ENCODE measurements at places on chromosomes 12 and 14. TPM values are rescaled to one million over a fixed set of nuclear protein-coding genes. Genes with fewer than 3 reads are reported as not detected.

ALG10B gene
- total RNA-seq, result 1.7 TPM

PTGDR gene
- not detected for total RNA-seq

TPH2 gene
- total RNA-seq, result not detected

OR6C65 gene
- not detected for total RNA-seq

GRCh38 chr12:124715121-124715990 lies 147.9 kb upstream of the NCOR2 start:
- peak; percentile 35 for DNase-seq

- no peak for DNase-seq
Measured at GRCh38 chr14:60640859-60641741, 8.2 kb downstream of the SIX1 start.

DNA sequence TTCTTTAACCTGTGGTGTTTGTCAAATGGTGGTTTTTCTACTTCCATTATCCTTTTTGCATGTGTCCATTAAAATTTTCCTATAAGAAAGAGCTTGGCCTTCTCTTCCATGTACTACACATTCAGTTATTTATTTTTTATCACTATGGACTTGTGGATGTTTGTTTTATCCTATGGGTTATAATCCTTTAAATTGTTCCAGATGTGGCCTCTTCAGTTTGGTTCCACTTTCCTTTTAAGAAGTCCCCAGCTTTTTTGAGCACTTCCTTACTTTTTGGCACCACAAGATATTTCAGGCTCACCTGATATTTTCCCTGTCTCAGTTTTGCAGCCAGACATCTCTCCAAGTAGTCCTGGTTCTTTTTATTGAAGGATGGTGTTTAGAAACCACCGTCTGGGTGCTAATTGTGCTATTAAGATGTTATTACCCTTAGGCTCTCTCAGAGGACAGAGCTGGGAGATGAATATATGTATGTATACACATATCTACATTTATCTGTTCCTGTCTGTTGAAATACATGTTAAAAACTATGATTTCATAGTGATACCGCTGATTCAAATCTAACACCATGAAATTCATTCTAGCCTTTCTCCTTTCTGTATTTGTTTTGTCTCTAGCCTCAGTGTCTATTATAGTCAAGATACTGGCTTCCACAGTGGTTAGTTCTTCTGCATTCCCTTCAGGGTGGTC lies 408.5 kb upstream of the RGS6 start:
- DNase-seq, result peak; percentile 21

- DNase-seq, result peak; percentile 83
Measured at GRCh38 chr12:7093892-7094291, 1.6 kb upstream of the C1R start.

DNA sequence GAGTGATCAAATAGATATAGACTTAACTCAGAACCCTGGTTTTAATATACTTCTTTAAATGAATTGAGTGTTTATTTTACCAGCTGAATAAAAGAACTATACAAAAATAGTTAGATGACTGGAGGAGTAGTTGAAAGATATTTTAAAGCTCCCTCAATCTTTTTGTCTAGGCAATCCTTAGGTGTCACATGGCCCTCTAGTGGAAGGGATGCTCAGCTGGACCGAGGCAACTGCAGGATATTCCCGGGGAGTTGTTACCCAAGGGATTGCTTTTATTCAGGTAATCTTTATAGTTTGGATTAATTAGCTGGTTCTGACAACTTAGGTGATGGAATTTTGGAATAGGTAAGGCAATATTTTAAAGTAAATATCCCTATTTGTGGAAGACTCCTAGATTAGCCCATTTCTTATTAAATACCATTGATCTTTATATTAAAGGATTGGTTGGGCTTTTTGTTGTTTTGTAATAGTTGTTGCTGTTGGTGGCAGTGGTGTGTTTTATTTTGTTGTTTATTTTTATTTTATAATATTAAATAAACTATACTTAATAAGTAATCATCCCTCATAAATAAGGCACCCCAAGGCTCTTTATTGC lies 57.1 kb downstream of the ZDHHC17 start:
- DNase-seq, result peak; percentile 68

GRCh38 chr12:117311-117710 lies 50.7 kb downstream of the IQSEC3 start:
- no peak for DNase-seq

DNA sequence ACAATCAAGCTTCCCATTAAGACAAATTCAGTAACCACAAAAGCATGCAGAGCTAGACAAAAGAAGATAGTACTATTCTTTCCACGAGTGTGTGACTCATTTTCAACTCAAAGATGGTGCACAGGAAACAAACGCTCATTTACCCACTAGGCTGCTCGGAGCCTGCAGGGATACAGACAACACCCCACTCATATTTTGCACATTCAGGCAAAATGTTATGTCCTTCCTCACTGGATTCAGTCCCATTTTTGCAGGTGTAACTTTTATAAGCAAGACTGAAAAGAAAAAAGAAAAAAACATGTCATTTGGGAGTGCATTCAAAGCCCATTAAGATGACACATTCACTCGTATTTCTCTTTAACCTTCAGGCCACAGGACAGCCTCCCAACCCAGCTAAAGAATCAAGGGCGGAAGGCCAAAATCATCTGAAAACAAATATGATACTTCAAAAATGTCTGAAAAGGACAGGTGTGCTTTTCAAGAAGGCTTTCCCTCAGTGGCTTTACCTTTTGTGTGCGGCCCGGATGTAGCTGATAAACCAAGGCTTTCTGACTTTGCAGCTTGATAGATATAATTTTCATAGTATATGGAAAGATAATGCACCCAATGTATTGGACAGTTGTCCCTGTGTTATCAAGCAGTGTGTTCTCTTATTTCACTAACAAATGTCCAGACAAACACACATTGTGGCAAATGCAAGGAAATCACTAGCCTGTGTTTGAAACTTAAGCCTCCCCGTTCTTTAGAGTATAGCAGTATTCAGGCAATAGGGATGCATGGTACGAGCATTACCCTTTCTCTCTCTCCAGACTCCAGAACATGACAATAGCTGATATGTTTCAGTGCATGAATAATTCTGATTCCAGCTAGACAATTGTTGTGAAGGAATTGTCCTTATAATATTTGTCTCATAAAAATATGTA lies 147.8 kb upstream of the KRR1 start:
- peak; percentile 86 for DNase-seq
